Effector CD8-positive, alpha-beta T cell (primary cell): ENCODE measurements at places on chromosomes 5 and 9.

DNA sequence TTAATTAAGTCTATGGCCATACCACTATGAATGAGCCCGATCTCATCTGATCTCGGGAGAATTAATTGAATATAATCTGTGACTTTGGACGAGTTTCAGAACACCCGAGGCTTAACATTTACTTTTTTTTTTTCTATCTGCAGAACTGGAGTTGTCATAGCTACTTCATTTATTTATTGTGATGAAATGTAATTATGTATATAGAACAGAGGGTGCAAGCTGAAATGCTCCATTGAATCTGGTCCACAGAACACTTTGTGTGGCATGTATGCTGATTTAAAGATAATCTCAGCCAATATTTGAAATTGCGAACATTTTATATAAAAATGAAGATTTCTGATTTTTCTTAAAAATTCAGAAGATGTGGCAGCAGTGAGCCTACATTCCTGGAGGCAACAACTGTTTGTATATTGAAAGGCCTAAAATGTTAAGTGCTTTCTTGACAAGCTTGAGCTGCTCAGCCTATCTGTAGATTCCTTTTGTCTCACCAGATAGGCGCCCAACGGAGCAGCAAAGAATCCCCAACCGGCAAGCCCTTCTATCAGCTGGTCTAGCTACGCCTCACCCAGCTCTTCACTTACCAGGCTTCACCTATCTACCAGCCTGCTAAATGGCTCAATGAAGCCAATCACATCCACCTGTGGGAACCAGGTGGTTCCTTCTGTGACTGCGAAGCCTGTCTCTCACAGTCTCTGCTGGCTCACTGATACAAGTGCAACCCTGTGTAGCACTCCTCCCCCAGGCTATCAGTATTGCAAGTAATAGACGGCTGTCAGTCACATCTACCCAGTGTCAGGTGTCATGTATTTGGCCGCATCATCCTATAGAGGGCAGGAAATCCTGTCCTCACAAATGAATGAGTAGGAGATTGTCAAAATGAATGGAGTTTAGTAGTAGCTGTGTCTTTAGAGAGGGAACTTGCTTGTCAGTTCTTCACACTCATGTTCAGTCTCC is 170.6 kb upstream of the MRPS30 start:
- no peak for DNase-seq

DNA sequence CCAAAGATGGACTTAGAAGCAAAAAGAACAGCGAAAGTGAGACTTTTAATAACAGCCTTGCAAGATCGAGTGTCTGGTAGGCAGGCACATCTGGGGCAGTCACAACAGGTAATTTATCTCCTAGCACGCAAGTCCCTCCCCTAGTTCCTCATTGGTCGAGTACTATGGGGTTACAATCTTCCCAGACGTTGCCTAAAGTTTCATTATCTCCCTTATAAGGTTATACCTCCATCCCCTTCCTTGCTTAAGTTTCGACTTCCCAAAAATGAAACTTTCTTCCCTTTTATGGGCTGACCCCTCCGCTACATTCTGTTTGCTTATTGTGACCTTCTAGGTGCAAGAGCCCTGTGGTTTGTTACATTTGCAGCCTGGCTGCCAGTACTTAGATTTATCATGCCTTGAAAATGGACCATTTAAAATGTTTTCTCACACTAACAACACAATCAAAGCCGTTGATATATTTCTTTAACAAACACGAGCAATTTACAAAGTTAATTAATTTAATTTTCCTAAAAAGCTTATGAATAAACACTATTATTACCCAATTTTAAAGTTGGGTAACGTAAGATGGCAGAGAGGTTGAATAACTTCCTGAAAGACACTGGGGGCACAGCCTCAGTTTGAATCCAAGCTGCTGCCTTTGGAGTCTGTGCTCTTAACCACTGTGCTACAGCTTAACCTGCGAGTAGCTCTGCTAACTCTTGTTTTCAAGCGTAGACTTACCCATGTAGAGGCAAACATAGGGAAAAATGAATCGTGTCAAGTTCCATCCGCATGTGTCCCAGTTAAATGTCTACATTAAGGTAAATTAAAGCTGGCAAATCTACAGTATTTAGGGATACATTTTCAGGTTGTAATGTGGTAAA is 91.7 kb downstream of the EDIL3 start:
- no peak for DNase-seq

DNA sequence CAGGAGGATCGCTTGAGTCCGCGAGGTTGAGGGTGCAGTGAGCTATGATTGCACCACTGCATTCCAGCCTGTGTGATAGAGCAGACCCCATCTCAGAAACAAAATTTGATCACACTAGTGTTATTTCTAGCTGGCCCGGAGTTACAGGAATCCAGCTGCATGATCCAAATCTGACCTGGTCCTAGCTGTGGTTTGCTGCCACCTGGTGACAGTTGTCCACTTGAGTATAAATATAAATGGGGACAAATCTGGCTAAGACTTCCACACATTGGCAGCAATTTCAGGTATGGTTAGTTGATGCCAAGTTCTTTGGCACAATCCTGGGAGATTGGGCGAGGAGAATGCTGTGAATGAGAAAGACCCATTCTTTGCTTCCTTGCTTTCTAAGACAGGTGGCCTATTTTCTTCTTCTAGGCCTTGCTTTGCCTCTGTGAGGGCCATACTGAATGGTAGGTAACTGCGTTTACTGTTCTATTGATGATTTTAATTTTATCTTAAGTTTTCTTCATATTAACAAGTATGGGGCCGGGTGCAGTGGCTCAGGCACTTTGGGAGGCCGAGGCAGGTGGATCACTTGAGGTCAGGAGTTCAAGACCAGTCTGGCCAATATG is 35.4 kb downstream of the UBE2R2 start:
- peak; percentile 32 for DNase-seq

- DNase-seq: no peak
These were observed 84.2 kb upstream of the ELL2 start for GRCh38 chr5:96045888-96046287.
